ENCODE measurements at places on chromosomes 12 and 14.

DNA sequence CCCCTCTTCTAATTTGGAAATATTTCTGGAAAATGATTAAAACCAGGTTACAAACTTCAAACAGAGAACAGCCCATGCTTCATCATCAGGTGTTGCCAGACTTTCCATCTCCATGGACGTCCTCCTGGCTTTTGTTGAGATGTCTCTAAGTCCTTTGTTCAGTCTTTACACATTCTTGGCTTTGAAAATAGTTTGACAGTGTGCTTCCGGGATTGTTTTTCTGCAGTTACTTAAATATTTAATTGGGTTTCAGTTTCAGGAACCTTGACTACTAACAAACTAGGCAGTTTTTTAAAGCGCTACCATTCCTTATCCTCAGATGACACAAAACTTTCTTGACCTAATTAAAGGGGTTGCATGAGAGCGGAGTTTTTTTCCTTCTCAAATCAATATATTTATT lies 47.8 kb downstream of the GOLGA5 start:
- DNase-seq, result no peak

DNA sequence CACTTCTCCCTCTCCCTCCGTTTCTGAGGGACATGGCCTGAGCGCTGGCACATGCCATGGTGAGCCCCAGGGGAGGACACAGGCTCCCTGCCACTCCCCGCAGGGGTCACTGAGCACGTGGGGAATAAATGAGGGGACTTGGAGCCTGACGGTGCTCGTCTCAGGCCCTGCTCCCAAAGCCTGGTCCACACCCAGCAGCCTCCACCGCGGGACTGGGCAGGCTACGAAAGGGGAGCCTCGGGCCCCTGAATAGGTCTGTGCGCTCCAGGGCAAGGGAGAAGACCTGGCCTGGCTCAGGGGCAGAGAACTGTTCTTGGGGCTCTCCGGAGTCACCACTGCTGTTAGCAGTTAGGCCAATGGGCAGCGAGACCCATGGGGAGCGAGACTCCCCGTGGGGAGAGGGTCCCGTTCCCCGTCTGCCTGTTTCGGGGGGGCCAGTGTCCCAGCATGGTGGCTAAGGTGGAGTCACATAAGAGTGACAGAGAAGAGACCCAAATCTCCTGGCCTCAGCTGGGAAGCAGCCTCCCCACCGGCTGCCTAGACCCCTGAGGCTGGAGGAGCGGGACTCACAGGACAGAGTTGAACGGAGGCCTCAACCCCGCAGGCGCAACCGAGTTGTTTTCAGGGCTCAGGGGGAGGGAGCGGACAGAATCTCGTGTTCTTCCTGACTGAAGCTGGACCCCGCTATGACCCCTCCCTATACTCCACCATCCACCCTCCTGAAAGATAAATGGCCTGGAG lies 329.8 kb upstream of the SFSWAP start:
- DNase-seq, result no peak

GRCh38 chr12:49201595-49202295 lies 12.9 kb upstream of the TUBA1A start:
- DNase-seq, result no peak

- DNase-seq, result peak; percentile 56
Observed at GRCh38 chr12:81759190-81760051, at the start of gene PPFIA2. Gene PPFIA2, minus strand, starts transcription at chr12:81759350.

DNA sequence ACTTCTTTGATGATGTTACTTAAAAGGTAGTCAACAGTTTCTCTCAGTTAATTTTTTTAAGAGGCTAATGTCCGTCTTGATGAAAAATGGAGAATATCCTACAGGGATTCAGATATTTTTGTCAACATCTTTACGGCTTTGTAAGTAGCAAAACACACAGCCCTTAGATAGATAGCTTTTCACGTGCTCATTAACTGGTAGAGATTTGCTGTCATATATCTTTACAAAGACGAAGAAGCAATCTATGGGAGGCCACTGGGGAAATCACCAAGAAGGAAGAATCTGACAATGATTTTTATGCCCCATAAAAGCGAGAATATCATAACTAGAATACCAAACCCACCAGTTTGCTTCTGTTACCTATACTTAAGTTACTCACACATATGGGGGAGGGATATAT lies 121.2 kb downstream of the SLC2A13 start:
- no peak for DNase-seq
